Activated CD4-positive, alpha-beta T cell treated with anti-CD3 and anti-CD28 coated beads for 48 hours (primary cell): ENCODE measurements at places on chromosomes 12 and 14.
A peak's percentile ranks its signal among the peaks of the same experiment; 100 is the strongest.

DNA sequence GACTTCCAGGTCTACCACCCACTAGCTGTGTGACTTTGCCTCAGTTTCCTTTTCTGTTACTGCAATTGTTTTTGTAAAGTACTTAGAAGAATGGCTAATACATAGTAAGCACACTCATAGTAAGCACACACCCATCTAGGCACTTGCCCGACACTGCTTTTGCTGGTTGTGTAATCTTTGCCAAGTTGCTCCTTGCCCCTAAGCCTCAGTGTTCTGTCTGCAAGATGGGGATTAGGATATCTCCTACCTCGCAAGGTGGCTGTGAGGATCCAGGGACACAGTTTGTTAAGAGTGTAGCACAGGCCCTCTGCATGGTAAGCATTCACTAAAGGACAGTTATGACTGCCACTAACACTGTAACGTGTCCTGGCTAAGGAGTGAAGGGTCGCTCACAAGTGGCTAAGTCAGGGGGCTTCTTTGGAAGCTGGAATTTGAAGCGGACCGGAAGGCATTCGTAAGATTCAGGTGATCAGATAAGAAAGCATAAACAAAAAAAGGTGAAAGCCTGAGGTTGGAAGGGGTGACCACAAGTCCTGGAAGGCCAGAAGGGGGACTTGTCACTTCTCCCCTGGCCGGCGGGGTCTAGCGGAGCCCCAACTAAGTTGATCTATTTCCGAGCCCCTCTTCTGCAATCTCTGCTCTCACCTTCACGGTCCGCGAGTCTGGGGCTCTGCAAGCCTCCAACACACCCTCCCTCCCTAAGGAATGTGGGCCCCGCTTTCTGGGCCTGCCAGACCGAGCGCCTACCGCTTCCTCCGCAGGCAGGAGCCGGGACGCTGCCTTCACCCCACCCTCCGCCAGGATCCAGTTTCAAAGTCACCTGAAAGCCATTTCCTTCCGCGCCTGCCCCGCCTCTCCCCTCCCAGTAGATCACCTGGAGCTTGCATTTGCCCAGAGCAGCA lies 1.5 kb upstream of the PLEKHG3 start:
- no peak for DNase-seq

- no peak for DNase-seq
These were observed 19.5 kb upstream of the CDK17 start for GRCh38 chr12:96419576-96420276.

GRCh38 chr12:27814851-27815591 lies 35.0 kb upstream of the MANSC4 start:
- DNase-seq, result no peak

- DNase-seq, result no peak
These were observed 351.2 kb downstream of the KCNH5 start for GRCh38 chr14:62694075-62694474.

- DNase-seq, result no peak
These were observed 58.4 kb upstream of the BDKRB2 start for GRCh38 chr14:96146131-96146771.

DNA sequence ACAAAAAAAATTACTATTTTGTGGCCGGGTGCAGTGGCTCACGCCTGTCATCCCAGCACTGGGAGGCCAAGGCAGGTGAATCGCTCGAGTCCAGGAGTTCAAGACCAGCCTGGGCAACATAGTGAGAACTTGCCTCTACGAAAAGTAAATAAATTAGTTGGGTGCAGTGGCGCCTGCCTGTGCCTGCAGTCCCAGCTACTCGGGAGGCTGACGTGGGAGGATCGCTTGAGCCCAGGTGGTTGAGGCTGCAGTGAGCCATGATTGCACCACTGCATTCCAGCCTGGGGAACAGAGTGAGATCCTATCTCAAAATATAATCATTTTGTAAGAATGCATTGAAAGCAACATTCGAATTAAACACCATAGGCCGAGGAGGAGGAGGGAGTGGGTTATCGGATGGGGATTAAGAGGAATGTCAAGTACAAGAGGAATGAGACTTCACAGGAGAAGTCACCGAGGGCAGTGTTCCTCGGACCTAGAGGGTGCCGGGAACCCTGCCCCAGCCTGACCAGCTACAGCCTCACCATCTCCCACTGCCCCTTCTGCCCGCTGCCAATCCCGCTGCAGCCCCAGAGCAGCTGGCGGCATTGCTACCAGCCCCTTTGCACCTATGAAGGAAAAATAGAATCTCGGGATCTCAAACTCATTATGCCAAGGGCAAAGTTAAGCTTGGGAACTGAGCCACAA lies 32.6 kb upstream of the AACS start:
- no peak for DNase-seq

- DNase-seq, result peak; percentile 95
These were observed at the start of gene MRPL42 for GRCh38 chr12:93467351-93468007. Gene MRPL42 (plus strand): TSS chr12:93467514. CDS start chr12:93469286, 1,772 bp downstream.

DNA sequence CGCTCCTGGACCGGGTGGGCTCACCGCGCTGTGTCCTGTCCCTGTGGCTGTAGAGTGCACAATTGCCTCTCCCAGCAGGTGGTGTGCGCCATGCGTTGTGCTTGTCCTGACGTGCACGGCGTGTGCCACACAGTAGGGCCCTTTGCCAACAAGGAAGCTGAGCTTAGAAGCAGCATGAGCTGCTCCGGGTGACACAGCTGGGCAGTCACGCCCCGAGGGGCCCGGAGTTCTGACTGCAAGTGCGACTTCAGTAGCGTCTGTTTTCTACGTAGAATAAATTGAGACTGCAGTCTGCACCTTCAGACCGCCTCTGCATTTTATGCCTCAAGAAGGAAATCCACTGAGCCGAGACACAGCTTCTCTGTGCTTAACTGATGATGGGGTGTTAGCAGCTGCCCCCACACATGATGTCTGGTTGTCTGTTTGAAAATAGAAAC lies 81.6 kb downstream of the ADGRD1 start:
- peak; percentile 19 for DNase-seq

DNA sequence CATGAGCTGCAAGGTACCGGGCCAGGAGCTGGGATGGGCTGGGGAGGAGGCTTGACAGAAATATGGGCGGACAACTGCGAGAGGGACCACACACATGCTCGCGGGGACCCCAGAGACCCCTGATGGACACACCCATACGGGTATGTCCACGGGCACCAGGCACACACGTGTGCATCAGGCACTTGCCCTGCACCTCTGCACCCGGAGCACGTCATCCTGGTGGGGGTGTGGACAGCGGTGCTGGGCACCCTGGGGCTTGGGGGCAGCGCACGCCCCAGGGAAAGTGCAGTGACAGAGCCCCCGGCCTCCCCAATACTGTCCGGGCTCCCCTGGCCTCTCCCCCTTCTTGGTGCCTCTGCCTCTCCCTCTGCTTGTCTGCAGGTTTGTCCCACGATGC lies 1.7 kb upstream of the CRIP1 start:
- DNase-seq, result no peak

DNA sequence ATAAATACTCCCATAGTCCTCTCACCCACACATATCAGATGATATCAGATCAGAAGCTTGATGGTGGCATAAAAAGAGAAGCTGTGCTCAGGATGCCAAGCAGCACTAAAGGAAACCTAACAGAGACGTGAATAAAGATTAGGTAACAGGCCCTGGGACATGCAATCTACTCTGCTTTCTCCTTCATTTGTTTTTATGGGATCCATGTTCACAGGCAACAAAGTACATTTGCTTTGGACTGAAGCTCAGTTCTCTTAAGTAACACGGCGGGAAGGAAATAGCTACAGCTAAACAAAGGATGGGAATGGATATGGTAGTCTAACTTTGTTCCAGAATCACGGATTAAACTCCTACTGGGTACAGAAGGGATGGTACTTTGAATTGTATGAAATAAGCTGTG lies 119.5 kb downstream of the TTC7B start:
- no peak for DNase-seq

GRCh38 chr12:2641207-2641606 lies 153.6 kb upstream of the FKBP4 start:
- DNase-seq, result no peak
